ENCODE measurements at places on chromosomes 4 and X.
A peak's percentile ranks its signal among the peaks of the same experiment; 100 is the strongest.

- peak; percentile 67 for DNase-seq
Measured at GRCh38 chr4:140243278-140243753, 89.3 kb upstream of the MAML3 start.

DNA sequence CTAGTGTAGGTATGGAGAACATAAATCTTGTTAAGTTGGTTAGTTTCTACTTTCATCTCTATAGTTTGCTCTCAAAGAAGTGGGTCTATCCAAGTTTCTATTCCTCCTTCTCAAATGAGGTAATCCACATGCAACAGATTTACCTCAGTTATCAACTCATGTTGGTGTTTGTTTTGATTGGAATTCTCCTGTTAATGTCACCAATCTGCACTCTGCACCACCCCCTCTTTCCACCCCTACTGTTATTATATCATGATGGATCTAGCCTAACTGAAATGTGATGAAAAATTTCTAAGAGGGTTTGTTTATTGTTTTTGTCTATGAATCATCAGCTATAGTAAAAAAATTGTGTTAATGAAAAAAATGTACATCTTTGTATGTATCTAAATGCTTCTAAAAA, 66.1 kb downstream of the AGTR2 start:
- no peak for DNase-seq

- no peak for DNase-seq
Measured at GRCh38 chrX:107629540-107629909, 1.2 kb downstream of the PRPS1 start.

DNA sequence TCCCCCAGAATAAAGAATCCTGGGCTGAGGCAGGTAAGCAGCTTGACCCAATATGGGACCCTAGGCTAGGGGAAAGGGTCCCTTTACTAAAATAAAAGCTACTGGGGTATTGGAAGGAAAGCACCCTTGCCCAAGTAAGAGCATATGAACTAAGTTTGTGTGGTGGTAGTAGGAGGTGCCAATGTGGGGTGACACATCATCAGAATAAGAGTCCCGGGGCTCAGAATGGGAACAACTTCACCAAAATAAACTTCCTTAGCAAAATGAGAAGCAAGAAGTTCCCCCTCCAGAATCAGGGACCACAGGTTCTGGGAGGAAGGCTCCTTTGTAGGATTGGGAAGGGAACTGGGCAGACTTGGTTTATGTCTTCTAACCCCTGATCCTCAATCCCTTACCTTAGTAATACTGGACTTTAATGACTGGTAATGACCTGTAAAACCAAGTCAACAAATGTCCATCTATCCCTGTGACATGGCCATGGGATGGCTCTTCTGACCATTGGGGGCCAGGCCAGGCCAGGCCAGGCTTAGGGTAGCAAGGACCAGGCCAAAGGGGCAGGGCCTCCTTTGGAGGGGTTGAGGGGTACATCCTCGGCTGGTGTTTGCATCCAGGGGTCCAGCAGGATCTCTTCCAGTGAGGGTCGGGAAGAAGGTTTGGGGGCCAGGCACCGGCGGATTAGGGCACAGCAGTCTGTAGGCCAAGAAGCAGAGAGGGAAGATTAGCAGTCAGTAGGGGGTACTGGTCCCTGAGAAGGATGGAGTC, 2.3 kb upstream of the SLC35A2 start:
- DNase-seq = no peak

GRCh38 chr4:11973270-11973669, 544.6 kb upstream of the HS3ST1 start:
- no peak for DNase-seq

GRCh38 chrX:120380699-120381098, 18.8 kb downstream of the ATP1B4 start:
- DNase-seq = no peak

DNA sequence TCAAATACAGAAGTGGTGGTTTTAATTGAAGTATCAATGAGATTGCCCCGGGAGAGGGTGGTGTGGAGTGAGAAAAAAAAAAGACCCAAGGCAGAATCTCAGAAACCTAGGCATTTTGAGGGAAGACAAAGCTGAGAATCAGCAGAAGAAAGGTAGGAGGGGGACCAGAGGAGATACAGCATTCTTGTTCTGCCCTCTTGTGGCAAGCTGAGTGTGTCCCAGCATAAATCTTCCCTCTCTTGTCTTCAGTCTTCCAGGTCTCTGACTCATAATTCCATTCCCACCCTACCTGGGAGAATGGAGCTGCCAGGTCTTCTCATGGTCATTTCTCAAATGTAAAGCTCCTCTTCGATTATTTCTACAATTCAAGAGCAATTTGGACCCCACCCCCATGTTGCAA, 32.7 kb upstream of the MAGED1 start:
- DNase-seq = no peak
